Glutamatergic neuron (in vitro differentiated cells): ENCODE measurements at places on chromosomes 2 and 18. TPM values are rescaled to one million over a fixed set of nuclear protein-coding genes. Genes with fewer than 3 reads are reported as not detected.

- DNase-seq = no peak
These were observed 375.3 kb upstream of the KLHL29 start for GRCh38 chr2:23009545-23010149.

GRCh38 chr2:228840113-228840742 is 430.9 kb downstream of the PID1 start:
- no peak for DNase-seq

DNA sequence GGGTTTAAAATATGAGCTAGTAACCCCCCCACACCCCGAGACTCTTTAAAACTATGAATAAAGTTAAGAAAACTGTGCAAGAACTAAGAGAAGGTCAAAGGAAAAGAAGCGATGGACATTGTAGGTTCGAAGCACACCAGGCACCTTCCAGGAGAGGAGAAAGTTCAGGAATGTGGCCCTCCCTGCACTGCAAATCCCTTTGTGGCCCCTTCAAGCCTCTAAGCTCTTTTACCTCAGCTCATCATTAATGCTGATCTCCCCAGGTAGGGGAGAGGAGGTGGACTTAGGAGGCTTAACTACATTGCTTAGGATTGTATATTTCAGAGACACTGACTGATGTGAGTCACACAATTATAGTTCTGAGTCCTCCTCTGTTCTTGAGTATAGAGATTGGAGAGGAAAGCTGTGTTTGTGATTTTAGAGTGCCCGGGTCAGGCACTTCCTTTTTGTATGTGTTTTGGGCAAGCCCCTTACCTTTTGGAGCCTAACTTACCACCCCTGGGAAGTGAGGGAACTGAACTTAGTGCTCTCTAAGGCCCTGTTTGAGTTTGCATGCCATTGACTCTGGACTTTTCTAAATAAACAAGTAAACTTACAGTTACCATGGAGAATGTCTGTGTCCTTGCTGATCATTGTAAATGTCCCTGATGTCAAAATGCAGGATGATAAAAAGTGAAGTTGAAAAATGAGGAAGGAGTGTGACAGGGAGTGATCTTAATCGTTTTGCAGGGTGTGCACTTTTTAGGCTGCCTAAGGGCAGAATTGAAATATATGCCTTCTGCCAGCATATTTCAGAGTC is 140.8 kb upstream of the ZEB2 start:
- no peak for DNase-seq

GRCh38 chr2:155485141-155485842 is 786.8 kb downstream of the KCNJ3 start:
- DNase-seq = no peak

GRCh38 chr2:134783912-134784311 is 54.5 kb upstream of the ACMSD start:
- DNase-seq = no peak

- no peak for DNase-seq
These were observed 297.3 kb downstream of the CYRIA start for GRCh38 chr2:16368328-16368727.

GRCh38 chr2:211144078-211144477 is 587.7 kb downstream of the CPS1 start:
- no peak for DNase-seq

GRCh38 chr18:58860747-58861231 is 3.9 kb upstream of the ZNF532 start:
- DNase-seq = no peak

ANKRD30B gene
- not detected for total RNA-seq
